Thoracic aorta (tissue), 2 donors: ENCODE measurements at places on chromosomes 16 and 17. TPM values are rescaled to one million over a fixed set of nuclear protein-coding genes. Genes with fewer than 3 reads are reported as not detected.

- no peak overlapping the region for H3K4me3 ChIP-seq
- H3K27me3 ChIP-seq, result no peaks in the 10 kb centered on the region
- no peak overlapping the region for H3K27ac ChIP-seq
- DNase-seq, result no peak
Measured at GRCh38 chr16:73152386-73153125, 104.6 kb upstream of the ZFHX3 start.

DNA sequence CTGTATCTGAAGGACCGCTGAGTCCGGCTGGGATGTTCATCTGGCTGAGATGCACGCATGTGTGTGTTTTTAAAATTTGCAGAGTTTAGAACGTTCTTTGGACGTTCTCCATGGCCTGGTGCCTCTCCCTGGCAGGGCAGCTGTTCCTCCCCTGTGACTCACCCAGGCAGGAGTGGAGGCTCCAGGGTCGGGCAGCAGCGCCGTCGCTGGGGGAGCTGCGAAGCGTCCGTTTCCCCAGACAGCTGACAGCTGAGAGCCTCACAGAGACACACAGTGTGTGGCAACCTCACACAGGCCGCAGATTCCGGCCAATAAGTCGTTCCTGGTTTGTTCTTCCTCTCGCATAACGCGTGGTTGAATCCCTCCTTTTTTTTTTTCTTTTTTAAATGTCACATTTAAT lies 80.6 kb downstream of the OR1D5 start:
- H3K4me1 ChIP-seq, result peaks cover 4% of the 10 kb centered on the region
- peak; percentile 29 for DNase-seq
- no peaks in the 10 kb centered on the region for H3K36me3 ChIP-seq
- no peaks in the 10 kb centered on the region for H3K27me3 ChIP-seq
- no peak overlapping the region for H3K27ac ChIP-seq

GRCh38 chr17:80256034-80256350 lies 4.7 kb upstream of the RNF213 start:
- no peaks in the 10 kb centered on the region for H3K27me3 ChIP-seq
- no peak for DNase-seq
- H3K27ac ChIP-seq, result peak overlapping the region; percentile 93
- H3K4me1 ChIP-seq, result peaks cover 31% of the 10 kb centered on the region
- no peak overlapping the region for H3K4me3 ChIP-seq

DNA sequence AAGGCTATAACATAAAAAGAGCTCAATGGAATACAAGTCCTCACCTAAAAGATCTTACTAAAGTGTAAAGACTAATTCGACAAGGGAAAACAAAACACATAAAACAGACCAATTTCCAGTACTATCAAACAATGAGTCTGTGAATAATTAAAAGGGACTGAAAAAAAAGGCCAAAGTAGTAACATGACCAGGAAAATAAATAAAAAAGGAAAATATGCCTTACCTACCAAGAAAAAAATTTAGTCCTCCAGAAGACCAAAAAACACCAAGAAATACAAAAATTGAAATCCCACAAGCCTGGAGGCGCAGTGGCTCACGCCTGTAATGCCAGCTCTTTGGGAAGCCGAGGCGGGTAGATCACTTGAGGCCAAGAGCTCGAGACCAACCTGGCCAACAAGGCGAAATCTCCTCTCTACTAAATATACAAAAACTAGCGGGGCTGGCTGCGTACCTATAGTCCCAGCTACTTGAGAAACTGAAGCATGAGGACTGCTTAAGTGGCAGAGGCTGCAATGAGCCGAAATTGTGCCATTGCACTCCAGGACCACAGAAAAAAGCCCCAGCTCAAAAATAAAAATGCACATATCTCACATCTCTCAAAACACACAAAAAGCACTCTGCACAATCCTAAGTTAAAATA lies 60.8 kb downstream of the TEX14 start:
- no peaks in the 10 kb centered on the region for H3K4me1 ChIP-seq
- H3K27me3 ChIP-seq, result no peaks in the 10 kb centered on the region
- H3K36me3 ChIP-seq, result no peaks in the 10 kb centered on the region
- no peak for DNase-seq

DNA sequence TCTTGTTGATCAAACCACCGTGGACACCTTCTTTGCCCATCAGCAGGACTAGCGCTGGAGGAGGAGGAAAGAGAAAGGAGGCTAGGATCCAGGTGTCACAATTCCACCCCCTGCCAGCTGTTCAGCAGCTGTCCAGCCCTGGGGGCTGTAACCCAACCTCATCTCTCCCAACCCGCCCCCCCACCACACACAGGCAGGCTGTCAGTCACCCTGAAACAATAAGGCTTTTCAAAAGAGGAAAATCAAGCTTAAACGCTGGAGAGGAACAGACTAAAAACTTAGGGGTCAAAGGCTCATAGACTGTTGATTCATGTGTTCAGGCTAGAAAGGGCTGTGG lies 2.4 kb downstream of the PFN1 start:
- no peaks in the 10 kb centered on the region for H3K27me3 ChIP-seq
- H3K36me3 ChIP-seq, result peaks cover 6% of the 10 kb centered on the region
- peak overlapping the region; percentile 97 for H3K27ac ChIP-seq
- H3K4me3 ChIP-seq, result peak overlapping the region; percentile 76

DNA sequence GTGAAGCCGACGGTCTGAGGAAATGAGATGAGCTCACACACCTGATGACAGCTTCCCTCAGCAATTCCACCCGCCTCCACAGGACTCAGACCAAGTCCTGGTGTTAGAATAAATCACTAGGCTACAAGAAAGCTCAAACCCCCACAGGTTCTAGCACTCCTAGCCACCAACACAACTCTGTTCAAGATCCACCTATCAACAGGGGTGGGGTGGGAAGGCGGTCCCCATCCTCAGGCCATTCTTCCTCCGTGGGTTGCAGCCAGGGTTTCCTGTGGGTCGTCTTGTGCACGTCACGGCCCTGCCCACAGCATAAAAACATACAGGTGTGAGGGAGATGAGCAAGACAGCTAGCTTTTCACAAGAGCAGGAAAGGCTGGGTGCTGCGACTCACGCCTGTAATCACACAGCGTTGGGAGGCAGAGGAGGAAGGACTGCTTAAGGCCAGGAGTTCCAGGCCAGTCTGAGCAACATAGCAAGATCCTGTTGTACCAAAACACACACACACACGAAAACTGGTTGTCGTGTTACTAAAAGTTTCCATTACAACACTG lies 81.1 kb downstream of the ANKRD11 start:
- no peaks in the 10 kb centered on the region for H3K27me3 ChIP-seq
- peaks cover 76% of the 10 kb centered on the region for H3K4me1 ChIP-seq
- H3K4me3 ChIP-seq, result no peak overlapping the region

DNA sequence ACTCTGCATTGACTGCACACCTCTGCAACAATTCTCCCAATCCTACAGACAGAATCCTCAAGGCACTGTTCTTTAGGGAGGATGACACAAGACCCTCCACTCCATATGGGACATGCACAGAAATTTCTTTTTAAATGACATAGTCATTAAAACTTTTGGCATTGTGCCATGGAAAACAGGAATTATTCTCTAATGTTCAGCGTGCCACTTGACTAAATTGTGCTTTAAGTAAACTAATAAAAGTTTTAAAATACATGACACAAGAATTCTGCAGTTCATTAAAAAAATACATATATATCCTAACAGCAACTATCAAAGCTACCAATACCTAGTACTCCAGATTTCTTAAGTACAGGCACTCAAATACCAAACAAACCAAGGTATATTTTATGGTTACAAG lies 16.0 kb downstream of the CEP112 start:
- no peaks in the 10 kb centered on the region for H3K27me3 ChIP-seq
- no peaks in the 10 kb centered on the region for H3K36me3 ChIP-seq
- H3K27ac ChIP-seq, result no peak overlapping the region

- no peak for DNase-seq
- no peaks in the 10 kb centered on the region for H3K27me3 ChIP-seq
- H3K4me3 ChIP-seq, result no peak overlapping the region
- H3K4me1 ChIP-seq, result peaks cover 24% of the 10 kb centered on the region
Measured at GRCh38 chr16:50496990-50497389, 51.2 kb upstream of the NKD1 start.

DNA sequence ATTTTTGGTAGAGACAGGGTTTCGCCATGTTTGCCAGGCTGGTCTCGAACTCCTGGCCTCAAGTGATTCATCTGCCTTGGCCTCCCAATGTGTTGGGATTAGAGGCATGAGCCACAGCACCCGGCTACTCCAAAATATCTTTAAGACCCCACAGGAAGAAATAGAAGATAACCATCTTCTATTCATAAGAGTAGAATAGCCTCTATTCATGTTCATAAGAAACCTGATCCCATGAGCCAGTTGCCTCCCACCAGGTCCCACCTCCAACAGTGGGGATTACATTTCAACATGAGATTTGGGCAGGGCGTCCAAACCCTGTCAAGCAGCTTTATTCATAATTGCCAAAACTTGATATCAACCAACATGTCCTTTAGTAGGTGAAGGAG lies 13.9 kb upstream of the TMC7 start:
- H3K27me3 ChIP-seq, result no peaks in the 10 kb centered on the region
- H3K27ac ChIP-seq, result no peak overlapping the region
- H3K4me1 ChIP-seq, result no peaks in the 10 kb centered on the region
- DNase-seq, result no peak

DNA sequence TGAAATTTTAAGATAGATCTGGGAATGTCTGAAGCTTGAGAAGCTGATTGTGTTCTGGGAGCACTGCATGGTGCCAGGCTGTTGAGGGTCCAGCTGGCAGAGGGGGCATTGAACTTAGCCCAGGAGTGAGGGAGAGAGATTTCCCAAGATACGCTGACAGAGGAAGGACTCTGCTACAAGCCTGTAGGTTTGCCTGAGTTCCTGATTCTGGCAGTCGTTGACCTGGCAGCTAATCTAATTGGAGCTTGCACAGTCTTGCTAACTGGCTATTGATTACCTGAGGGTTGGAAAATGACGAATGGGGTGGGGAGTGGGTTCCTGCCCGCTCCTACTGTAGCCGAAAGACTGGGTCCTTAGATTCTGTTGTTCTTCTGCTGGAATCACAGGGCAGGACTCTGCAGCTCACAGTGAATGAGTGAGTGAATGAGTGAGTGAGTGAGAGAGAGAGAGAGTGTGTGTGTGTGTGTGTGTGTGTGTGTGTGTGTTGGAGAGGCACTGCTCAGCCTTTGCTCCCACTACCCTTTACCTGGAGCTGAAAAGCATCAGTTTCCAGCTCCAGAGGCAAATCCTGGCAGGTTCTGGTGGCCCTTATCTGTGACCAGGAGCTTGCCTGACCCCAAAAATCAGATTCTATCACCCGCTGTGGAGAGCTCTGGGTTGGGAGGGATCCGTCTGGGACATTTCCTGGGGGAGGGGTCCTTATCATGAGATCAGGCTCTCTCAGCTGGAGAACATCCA lies 16.7 kb downstream of the CTRL start:
- no peaks in the 10 kb centered on the region for H3K27me3 ChIP-seq
- H3K4me3 ChIP-seq, result no peak overlapping the region
- no peak overlapping the region for H3K27ac ChIP-seq
- DNase-seq, result no peak
- H3K36me3 ChIP-seq, result peaks cover 9% of the 10 kb centered on the region

DNA sequence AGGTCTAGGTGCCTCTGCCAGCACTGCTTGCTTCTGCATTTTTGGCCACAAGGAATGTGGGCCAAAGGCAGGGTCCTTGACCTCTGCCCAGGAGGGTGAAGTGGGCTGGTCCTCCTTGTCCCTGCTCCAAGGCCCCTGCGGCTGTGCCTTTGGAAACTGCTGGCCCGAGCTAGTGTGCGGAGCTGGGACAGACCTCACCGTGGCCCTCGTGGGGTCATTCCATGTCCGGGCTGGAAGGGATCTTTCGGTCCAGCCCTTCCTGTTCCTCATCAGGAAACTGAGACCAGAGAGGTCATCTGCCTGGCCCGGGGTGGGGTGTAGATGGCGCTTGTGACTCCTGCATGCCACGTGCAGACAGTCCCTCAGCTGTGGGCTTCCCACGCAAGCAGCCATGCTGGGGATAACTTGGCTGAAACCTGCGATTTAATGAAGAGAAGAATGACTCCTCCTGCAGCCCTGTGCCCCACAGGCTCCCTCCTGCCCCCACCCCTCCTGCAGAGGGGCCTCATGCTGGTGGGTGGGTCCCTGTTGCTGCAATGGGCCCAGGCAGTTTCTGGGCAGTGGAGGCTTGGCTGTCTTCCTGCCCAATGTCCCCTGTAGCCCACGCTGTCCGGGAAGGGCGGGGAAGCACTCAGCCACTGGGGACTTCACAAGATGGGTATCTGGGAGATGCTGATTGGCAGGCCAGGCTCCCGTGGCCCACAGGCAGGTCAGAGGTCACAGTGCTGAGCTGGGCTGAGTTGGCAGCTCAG lies 245.2 kb downstream of the SEC14L1 start:
- no peaks in the 10 kb centered on the region for H3K36me3 ChIP-seq
- DNase-seq, result no peak
- H3K27ac ChIP-seq, result peak overlapping the region; percentile 77
- no peaks in the 10 kb centered on the region for H3K27me3 ChIP-seq
- no peak overlapping the region for H3K4me3 ChIP-seq

DNA sequence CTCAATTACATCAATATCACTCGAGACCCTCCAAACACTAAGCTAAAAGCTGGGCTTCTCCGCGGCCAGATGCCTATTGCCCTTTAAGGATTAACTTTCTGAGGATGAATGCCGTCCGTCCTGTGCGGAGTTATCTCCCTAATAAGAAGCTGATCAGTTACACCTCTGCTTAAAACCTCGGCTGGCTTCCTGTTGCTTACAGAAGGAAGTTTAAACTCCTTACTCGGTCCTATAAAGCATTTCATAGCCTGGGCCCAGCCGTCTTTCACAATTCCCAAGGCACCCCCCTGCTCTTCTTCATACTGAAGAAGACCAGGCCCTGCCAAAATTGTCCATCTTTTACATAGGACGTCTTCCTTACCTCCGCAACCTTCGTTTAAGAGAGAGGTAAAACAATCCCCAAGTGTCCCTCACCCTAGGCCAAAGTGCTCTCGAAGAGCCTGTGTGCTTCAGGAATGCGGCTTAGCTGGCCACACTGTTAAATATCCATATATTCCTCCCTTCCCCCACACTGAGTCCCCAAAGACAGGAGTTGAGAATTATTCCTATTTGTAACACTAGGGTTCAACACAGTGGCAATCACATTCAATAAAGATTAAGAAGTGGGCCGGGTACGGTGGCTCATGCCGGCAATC lies 112.6 kb upstream of the IRX5 start:
- DNase-seq, result no peak
- no peak overlapping the region for H3K27ac ChIP-seq
- H3K4me3 ChIP-seq, result no peak overlapping the region
- H3K27me3 ChIP-seq, result no peaks in the 10 kb centered on the region

- no peaks in the 10 kb centered on the region for H3K4me1 ChIP-seq
- no peak for DNase-seq
- no peaks in the 10 kb centered on the region for H3K36me3 ChIP-seq
- no peak overlapping the region for H3K27ac ChIP-seq
- no peak overlapping the region for H3K4me3 ChIP-seq
- H3K27me3 ChIP-seq, result no peaks in the 10 kb centered on the region
Measured at GRCh38 chr16:83648347-83648746, 159.4 kb upstream of the HSBP1 start.

- no peaks in the 10 kb centered on the region for H3K36me3 ChIP-seq
- H3K4me3 ChIP-seq, result no peak overlapping the region
- peak overlapping the region; percentile 89 for H3K27ac ChIP-seq
- DNase-seq, result no peak
- H3K4me1 ChIP-seq, result peaks cover 24% of the 10 kb centered on the region
- H3K27me3 ChIP-seq, result no peaks in the 10 kb centered on the region
Measured at GRCh38 chr17:77364381-77364911, 223.7 kb downstream of the SEC14L1 start.

- peaks cover 37% of the 10 kb centered on the region for H3K4me1 ChIP-seq
- H3K4me3 ChIP-seq, result no peak overlapping the region
- no peaks in the 10 kb centered on the region for H3K27me3 ChIP-seq
- H3K27ac ChIP-seq, result no peak overlapping the region
- no peak for DNase-seq
- H3K36me3 ChIP-seq, result peaks cover 8% of the 10 kb centered on the region
Measured at GRCh38 chr16:30397776-30398660, 2.8 kb downstream of the ZNF48 start.

The SBK1 gene
- total RNA-seq, result 0.81 TPM

The KRT33A gene
- total RNA-seq, result not detected

The PPY gene
- not detected for total RNA-seq

The HOXB1 gene
- total RNA-seq, result not detected

The GNG13 gene
- total RNA-seq, result not detected

The RASL10B gene
- total RNA-seq, result 24.1 TPM

The KRTAP2-3 gene
- total RNA-seq, result not detected
